ENCODE measurements at places on chromosomes 6 and 20.

GRCh38 chr20:6074145-6074561 is 20.3 kb upstream of the LRRN4 start:
- no peak for DNase-seq

DNA sequence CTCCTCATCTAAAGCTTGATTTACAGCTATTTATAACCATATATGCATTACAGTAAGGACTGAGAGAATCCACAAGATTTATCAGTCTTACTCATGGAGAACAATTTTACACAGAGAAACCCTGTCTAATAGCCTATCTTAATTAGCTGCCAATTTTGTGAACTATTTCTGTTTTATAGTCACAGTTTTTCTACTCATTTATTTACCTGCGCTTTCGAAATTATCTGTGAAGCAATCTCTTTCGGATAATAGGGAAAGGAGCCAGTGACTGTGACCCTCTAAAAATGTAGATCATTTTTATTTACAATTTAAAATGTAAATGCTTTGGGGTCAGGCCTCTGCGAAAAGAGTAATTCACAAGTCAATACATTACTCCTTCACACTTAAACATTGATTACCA is 98.1 kb downstream of the TSHZ2 start:
- DNase-seq, result no peak

DNA sequence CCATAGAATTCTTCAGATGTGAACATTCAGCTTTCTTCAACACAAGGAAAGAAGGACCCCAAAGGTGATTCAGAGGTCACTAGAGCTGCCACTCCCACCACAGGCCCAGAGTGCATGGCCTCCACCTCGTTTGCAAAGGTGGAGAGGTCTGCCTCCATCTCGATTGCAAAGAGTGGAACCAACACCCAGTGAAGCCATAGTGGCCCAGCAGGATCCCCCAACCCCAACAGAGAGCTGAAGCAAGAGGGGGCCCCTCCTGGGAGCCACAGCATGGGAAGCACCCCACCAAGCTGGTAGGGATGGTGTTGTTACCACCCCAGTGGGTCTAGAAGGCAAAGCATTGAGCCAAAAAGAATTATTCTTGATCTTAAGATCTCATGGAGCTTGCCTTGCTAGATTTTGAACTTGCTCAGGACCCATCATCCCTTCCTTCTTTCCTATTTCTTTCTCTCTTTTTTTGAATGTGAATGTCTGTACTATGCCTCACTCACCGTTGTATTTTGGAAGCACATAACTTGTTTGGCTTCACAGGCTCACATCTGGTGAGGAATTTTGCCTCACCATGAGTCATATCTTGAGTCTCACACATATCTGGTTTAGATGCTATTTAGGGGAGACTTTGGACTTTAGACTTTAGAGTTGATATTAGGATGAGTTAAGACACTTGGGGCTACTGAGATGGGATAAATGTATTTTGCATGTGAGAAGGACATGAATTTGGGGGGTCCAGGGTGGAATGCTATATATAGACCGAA is 119.2 kb downstream of the ANKRD60 start:
- DNase-seq, result peak; percentile 90

GRCh38 chr6:93036835-93037234 is 382.5 kb downstream of the EPHA7 start:
- DNase-seq, result no peak

DNA sequence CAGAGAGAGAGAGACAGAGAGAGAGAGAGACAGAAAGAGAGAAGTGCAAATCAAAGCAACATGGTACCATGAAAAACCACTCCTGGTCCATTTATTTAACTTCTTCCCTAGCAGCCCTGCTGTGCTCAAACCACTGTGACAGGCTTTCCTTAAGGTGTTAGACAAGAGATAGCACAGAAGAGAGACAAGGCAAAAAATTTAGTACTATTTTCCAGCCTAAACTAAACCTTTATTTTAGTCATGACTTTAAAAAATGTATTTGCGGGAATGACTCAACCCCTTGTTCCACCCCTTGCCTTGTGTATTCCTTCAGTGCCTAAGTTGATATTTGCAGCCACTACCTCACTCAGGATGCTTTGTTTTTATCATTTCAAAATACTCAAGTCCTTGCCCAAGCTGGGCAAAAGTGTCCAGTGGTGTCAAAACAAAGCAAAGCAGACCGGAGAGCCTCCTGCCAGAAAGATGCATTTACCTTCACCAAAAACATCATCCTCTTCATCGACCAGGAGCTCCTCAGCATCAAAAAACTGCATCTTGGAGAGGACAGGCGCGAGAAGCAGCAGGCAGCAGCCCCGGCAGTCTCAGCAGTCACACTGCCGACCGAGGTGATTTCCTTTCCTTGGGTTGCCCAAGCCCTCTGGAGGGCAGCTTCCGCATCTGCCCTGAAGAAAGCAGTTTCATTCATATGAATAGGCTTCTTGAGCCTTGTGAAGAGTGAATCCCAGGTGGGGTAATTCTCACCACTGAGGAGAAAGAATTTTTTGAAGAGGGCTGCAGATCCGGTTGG is at the start of gene RIPOR2:
RIPOR2 (minus strand) TSS at position 595 of the 787 bp plus-strand sequence; CDS start at position 533, 62 bp downstream.
- DNase-seq, result no peak

DNA sequence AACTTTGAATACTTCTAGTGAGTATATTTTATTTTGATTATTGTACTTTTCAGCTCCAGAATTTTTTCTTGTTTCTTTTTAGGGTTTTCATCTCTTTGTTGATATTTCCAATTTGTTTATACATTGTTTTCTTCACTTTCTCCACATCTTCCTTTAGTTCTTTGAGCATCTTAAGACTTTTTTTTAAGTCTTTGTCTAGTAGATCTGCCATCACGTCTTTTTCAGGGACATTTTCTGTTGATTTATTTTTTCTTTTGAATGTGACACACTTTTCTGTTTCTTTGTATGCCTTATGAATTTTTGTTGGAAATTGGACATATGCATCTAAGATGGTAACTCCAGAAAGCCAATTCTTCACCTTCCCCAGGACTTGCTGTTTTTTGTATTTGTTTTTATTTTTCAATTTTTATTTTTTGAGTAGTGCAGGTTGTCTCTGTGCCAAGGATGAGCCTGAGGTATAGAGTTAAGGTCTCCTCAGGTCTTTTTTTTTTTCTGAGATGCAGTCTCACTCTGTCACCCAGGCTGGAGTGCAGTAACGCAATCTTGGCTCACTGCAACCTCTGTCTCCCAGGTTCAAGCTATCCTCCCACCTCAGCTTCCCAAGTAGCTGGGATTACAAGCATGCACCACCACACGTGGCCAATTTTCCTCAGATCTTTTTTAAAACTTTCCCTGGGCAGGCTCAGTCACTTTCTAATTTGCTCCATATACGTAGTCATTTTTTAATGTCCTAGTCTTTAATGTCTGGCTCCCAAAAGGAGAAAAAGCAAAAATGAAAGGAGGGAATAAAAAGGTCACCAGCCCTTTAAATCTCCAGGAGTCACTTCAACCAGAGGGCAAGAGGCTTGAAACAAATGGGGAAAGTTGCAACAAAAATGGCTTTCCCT is 6.7 kb upstream of the CMTR1 start:
- no peak for DNase-seq

DNA sequence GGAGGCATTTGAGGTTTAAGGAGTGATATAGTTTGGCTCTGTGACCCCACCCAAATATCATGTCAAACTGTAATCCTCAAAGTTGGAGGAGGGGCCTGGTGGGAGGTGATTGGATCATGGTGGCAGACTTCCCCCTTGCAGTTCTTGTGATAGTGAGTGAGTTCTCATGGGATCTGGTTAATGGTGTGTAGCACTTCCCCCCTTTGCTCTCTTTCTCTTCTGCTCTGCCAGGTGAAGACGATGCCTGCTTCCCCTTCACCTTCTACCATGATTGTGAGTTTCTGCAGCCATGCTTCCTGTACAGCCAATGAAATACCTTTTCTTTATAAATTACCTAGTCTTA is 1.7 kb upstream of the HDDC2 start:
- DNase-seq, result no peak

GRCh38 chr20:3318226-3318884 is 79.4 kb upstream of the SLC4A11 start:
- DNase-seq, result no peak

- no peak for DNase-seq
These were observed 101.6 kb upstream of the CD93 start for GRCh38 chr20:23187751-23188150.

GRCh38 chr6:118298476-118299427 is 249.3 kb upstream of the PLN start:
- DNase-seq, result no peak

- no peak for DNase-seq
These were observed 18.2 kb upstream of the ZNF391 start for GRCh38 chr6:27370391-27370790.

DNA sequence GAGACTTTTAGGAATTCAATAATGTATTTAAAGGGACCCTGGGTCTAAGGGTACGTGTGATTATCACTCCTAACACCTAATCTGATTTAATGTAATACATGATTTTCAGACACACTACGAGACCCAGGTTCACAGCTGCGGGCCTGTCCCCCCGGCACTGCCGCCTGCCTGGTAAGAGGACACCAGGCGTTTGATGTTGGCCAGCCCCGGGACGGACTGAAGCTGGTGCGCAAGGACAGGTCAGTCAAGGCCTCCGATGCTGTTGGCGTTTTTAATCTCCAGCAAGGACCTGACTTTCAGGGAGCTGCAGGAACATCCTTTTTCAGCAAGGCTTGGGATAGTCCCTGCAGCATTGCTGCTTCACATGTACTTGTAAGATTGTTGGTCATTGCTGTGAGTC is 58.2 kb downstream of the IGF2R start:
- DNase-seq, result no peak

DNA sequence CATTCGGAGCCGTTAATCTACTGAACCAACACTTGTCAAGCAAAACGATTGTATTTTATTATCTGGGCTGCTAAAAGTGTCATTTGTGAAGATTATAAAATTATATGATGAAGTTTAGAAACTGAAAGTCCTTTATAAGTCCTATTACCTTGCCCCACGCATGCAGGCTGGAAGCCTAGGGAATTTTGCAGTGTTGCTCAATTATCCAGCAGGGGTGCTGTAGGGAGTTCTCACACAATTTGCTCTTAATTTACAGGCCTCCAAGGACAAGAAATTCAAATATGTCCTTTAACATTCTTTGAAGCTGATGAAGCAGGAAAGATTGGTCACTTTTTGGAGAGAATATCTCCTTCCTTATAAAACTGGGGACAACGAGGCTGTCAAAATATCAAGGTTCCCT is 368.9 kb downstream of the LMBRD1 start:
- no peak for DNase-seq

- no peak for DNase-seq
These were observed 19.7 kb upstream of the CITED2 start for GRCh38 chr6:139394027-139394649.

DNA sequence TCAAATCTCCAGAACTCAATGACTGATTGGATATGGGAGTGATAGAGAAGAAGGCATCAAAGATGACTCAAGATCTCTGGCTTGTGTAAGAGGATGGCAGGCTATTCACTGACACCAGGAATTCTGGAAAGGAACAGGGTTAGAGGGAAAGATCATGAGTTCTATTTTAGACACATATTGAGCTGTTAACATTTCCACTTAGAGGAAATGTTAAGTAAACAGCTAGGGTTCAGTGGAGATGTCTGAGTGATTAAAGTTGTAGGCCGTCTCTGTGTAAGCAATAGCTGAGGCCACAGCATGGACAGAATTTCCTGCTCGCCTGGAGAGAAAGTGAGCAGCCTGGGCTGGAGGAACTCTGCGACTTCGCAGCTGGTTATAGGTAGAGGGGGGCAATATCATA is 21.0 kb downstream of the ZC3H12D start:
- DNase-seq, result no peak

DNA sequence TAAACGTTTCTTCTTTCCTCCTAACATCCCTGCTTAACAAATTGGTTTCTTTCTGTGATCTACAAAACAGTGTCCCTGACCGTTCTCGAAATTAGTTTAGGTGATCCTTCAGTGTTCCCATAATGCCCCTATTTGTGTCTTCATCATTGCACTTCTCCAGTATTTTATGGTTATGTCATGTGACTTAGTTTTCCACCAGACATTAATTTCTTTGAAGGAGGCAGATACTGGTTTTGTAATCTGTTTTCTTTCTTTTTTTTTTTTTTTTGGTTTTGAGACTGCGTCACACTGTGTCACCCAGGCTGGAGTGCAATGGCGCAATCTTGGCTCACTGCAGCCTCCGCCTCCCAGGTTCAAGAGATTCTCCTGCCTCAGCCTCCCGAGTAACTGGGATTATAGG is 49.2 kb downstream of the FAM217A start:
- no peak for DNase-seq

GRCh38 chr6:49038294-49038822 is 424.7 kb downstream of the MMUT start:
- DNase-seq, result no peak

GRCh38 chr6:61909486-61909885 is 376.5 kb downstream of the KHDRBS2 start:
- no peak for DNase-seq

GRCh38 chr6:52582446-52582845 is 5.6 kb upstream of the TRAM2 start:
- DNase-seq, result no peak

DNA sequence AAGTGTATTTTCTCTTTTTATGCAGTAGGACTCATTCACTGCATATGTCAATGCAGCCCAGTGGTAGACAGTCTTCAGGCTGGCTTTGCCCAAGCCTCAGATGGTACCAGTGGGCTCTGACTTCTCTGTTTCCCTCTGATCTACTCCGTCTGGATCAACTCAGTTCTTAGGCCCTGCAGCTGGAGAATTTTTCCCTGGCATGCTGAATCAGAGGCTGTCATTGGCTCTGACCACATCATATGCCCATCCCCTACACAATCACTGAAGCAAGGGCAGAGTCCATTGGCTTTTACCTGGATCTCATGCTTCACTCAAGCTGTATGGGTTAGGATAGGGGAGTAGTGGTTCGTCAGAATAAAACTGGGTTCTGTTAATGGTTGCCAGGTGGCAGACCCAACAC is 57.8 kb downstream of the KIZ start:
- peak; percentile 40 for DNase-seq
